Activated CD4-positive, alpha-beta memory T cell treated with anti-CD3 and anti-CD28 coated beads, Interleukin-2, amount 10 ng/mL, durations not matched to agents 7 days and 5 days (primary cell): ENCODE measurements at places on chromosomes 13 and 19. TPM values are rescaled to one million over a fixed set of nuclear protein-coding genes. Genes with fewer than 3 reads are reported as not detected.

DNA sequence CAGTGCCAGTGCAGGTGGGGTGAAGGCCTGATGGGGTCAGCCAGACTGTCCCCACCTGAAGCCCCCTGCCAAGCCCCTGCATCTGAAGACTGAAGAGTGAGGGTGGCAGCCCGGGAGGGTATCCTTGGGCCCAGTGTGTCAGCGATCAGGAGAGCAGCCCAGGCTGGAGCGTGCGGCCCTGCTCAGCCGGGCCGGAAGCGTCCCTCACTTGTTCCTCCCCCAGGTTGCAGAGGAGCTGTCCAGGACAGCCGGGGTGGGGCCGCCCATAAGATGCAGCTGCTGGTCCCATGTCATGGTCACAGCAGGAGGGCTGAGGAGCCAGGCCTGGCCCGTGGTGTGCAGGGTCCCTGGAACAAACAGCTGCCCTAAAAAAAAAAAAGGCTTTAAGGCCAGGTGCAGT is 55.4 kb downstream of the KDM4B start:
- no peaks in the 10 kb centered on the region for H3K27me3 ChIP-seq
- H3K36me3 ChIP-seq: peaks cover 4% of the 10 kb centered on the region
- no peaks in the 10 kb centered on the region for H3K4me1 ChIP-seq
- no peak for DNase-seq

GRCh38 chr13:108313382-108313781 is 43.9 kb downstream of the TNFSF13B start:
- no peak for DNase-seq
- no peak overlapping the region for H3K27ac ChIP-seq
- peaks cover 5% of the 10 kb centered on the region for H3K36me3 ChIP-seq
- H3K27me3 ChIP-seq: no peaks in the 10 kb centered on the region
- no peak overlapping the region for H3K4me3 ChIP-seq

- H3K27me3 ChIP-seq: peaks cover 37% of the 10 kb centered on the region
- peak overlapping the region; percentile 59 for H3K27ac ChIP-seq
- H3K4me1 ChIP-seq: peaks cover 46% of the 10 kb centered on the region
- no peak for DNase-seq
- H3K36me3 ChIP-seq: no peaks in the 10 kb centered on the region
These were observed 19.9 kb downstream of the GADD45B start for GRCh38 chr19:2495651-2496316.

- no peaks in the 10 kb centered on the region for H3K36me3 ChIP-seq
- H3K27me3 ChIP-seq: peaks cover 8% of the 10 kb centered on the region
- H3K27ac ChIP-seq: no peak overlapping the region
- DNase-seq: no peak
These were observed 214.8 kb upstream of the UBL3 start for GRCh38 chr13:30065181-30065580.

DNA sequence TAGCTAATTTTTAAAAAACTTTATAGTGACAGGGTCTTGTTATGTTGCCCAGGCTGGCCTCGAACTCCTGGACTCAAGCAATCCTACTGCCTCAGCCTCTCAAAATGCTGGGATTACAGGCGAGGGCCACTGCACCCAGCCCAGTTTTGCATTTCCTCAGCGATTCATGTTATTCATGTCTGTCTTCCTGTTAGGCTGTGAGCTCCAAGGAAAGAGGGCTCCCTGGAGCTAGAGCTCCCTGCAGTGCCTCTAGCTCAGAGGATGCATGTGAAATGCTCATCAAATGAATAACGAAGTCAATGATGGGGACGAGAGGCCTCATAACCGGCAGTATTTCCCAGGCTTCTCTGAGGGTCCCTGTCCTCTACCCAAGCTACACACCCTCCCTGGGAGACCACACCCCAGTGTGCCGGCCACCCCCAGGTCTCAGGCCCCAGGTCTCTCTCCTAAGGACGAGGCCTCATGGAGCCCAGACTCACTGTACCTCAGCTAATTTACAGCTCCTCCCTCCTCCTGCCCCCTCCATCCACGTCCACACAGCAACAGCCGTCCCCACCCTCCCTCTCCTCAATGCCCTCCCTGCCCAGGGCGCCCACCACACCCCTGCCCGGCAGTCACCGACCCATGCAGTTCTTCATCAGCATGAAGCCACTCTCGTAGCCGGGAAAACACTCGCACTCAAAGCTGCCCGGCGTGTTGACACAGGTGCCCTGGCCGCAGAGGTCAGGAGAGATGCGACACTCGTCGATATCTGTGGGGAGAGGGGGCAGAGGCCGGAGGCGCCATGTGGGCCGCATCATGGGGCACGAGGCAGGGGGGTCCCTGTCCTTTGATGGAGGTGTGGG is 28.5 kb downstream of the FBN3 start:
- H3K36me3 ChIP-seq: no peaks in the 10 kb centered on the region
- no peaks in the 10 kb centered on the region for H3K4me1 ChIP-seq

GRCh38 chr13:40456397-40456953 is 210.0 kb downstream of the FOXO1 start:
- no peaks in the 10 kb centered on the region for H3K4me1 ChIP-seq
- no peak for DNase-seq
- H3K4me3 ChIP-seq: no peak overlapping the region
- no peak overlapping the region for H3K27ac ChIP-seq

DNA sequence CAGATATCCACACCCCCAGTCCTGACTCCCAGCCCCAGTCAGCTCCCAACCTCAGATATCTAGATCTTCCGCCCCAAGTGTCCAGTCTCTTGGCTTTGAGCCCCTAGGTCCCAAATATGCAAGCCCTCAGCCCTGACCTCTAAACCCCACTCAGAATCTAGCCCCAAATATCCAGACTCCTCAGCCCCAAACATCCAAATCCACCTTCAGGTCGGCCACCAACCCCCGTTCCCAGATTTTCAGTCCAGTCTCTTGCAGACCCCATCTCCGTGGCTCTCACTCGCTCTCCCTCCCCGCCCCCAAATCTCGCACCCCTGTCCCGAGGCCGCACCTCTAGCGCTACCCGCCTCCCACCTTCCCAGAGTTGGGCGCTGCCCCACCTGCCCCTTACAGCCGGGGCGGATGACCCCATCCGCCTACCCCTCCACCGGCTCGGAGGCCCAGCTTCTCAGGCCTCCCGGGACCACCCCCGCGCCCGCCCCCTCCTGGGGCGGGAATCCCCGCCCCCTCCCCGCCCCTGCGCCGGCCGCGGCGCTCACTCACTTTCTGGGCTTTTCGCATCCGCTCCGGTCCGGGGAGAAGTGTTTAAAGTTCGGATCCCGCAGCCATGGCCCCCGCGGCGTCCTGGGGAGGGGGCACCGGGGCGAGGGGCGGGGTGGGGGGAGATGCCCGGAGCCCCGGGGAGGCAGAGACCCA is 604 bp downstream of the ERFL start:
- H3K4me3 ChIP-seq: peak overlapping the region; percentile 83
- peaks cover 22% of the 10 kb centered on the region for H3K4me1 ChIP-seq
- DNase-seq: no peak
- H3K27me3 ChIP-seq: peaks cover 33% of the 10 kb centered on the region
- H3K27ac ChIP-seq: no peak overlapping the region

DNA sequence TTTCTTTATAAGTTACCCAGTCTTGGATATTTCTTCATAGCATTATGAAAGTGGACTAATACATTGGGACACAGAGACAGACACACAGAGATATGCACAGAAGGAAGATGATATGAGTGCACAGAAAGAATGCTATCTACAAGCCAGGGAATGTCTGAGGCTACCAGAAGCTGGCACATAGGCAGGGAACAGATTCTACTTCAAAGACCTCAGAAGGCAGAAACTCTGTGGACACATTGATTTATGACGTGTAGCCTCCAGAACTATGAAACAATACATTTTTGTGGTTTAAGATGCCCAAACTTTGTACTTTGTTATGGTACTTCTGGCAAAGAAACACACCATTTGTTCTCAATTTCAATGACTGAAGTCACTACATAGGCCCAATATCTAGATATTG is 556.7 kb downstream of the PCDH9 start:
- H3K27me3 ChIP-seq: no peaks in the 10 kb centered on the region
- no peak for DNase-seq
- no peak overlapping the region for H3K27ac ChIP-seq
- no peak overlapping the region for H3K4me3 ChIP-seq

- no peaks in the 10 kb centered on the region for H3K4me1 ChIP-seq
- no peak for DNase-seq
- no peak overlapping the region for H3K27ac ChIP-seq
- no peaks in the 10 kb centered on the region for H3K36me3 ChIP-seq
- H3K4me3 ChIP-seq: no peak overlapping the region
These were observed 157.7 kb downstream of the ZNF536 start for GRCh38 chr19:30529876-30530275.

Gene ZNF442
- total RNA-seq: 0.75 TPM

Gene LIPE
- total RNA-seq: 37.2 TPM

Gene CNMD
- not detected for total RNA-seq

Gene FLT1
- total RNA-seq: 2.5 TPM

Gene EPSTI1
- total RNA-seq: 135 TPM

Gene ASPDH
- not detected for total RNA-seq
